ENCODE measurements at places on chromosomes 4 and X. TPM values are rescaled to one million over a fixed set of nuclear protein-coding genes. Genes with fewer than 3 reads are reported as not detected.

Gene RBM46
- 0.54 TPM for total RNA-seq

Gene OTC
- total RNA-seq: not detected

Gene USP17L24
- not detected for total RNA-seq

Gene GPRASP2
- 19.1 TPM for total RNA-seq

Gene EDNRA
- 3.3 TPM for total RNA-seq

GRCh38 chrX:7927259-7928167 is at the start of gene PNPLA4:
Gene PNPLA4, minus strand, starts transcription at chrX:7927413. Its CDS starts 1,294 bp downstream, at chrX:7926119.
- H3K4me3 ChIP-seq: peak within 1 kb of the TSS; percentile 71
- no peaks in the 10 kb centered on the region for H3K36me3 ChIP-seq
- peak within 1 kb of the TSS; percentile 85 for H3K27ac ChIP-seq
- peak; percentile 49 for DNase-seq

GRCh38 chr4:123731035-123731434 is 334.4 kb downstream of the SPRY1 start:
- DNase-seq: no peak
- no peak overlapping the region for H3K27ac ChIP-seq
- no peaks in the 10 kb centered on the region for H3K27me3 ChIP-seq
- no peaks in the 10 kb centered on the region for H3K4me1 ChIP-seq
- no peaks in the 10 kb centered on the region for H3K36me3 ChIP-seq
- no peak overlapping the region for H3K4me3 ChIP-seq

GRCh38 chrX:42934020-42934726 is 156.2 kb upstream of the PPP1R2C start:
- H3K27ac ChIP-seq: no peak overlapping the region
- H3K36me3 ChIP-seq: no peaks in the 10 kb centered on the region
- H3K4me1 ChIP-seq: no peaks in the 10 kb centered on the region
- H3K27me3 ChIP-seq: no peaks in the 10 kb centered on the region
- DNase-seq: no peak

- H3K4me3 ChIP-seq: no peak overlapping the region
- H3K36me3 ChIP-seq: no peaks in the 10 kb centered on the region
- no peak for DNase-seq
Observed at GRCh38 chr4:158821228-158821971, 52.6 kb downstream of the FNIP2 start.

GRCh38 chr4:5050520-5051277 is 581 bp upstream of the STK32B start:
- peaks cover 20% of the 10 kb centered on the region for H3K27me3 ChIP-seq
- DNase-seq: peak; percentile 82
- no peak overlapping the region for H3K27ac ChIP-seq

- no peak for DNase-seq
- H3K36me3 ChIP-seq: no peaks in the 10 kb centered on the region
- no peak overlapping the region for H3K27ac ChIP-seq
- H3K27me3 ChIP-seq: no peaks in the 10 kb centered on the region
- H3K4me1 ChIP-seq: no peaks in the 10 kb centered on the region
Observed at GRCh38 chrX:54675762-54676161, 122.3 kb downstream of the ITIH6 start.

- no peaks in the 10 kb centered on the region for H3K36me3 ChIP-seq
- H3K4me1 ChIP-seq: no peaks in the 10 kb centered on the region
- H3K4me3 ChIP-seq: no peak overlapping the region
- no peak overlapping the region for H3K27ac ChIP-seq
- no peak for DNase-seq
- H3K27me3 ChIP-seq: no peaks in the 10 kb centered on the region
Observed at GRCh38 chr4:186058253-186058979, 10.5 kb upstream of the TLR3 start.

DNA sequence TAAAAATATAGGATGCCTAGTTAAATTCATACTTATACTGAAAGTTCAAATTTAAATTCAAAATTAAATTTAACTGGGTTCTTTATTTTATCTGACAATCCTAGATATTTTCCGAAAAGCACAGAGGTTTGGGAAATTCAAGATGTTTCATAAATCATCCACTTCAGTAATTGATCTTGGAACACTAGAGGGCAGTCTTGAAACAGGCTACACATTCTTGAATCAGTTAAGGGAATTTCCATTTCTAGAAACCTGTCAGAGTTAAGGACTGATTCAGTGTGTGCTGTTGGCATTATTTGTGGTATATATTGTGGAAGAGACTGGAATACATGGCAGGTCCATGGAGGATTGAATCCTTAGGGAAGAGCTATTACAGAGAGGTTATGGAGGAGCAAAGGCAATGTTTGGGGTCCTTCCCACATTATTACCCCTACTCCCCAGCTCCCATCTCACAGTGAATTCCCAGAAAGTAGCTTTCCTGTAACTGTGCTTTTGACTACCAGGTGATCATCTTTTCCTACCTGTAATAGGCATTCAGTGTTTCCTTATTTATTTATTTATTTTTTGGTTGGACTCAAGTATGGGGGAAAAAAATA is 92.9 kb downstream of the EGF start:
- H3K4me3 ChIP-seq: no peak overlapping the region
- H3K27me3 ChIP-seq: no peaks in the 10 kb centered on the region
- H3K4me1 ChIP-seq: no peaks in the 10 kb centered on the region
- no peaks in the 10 kb centered on the region for H3K36me3 ChIP-seq

DNA sequence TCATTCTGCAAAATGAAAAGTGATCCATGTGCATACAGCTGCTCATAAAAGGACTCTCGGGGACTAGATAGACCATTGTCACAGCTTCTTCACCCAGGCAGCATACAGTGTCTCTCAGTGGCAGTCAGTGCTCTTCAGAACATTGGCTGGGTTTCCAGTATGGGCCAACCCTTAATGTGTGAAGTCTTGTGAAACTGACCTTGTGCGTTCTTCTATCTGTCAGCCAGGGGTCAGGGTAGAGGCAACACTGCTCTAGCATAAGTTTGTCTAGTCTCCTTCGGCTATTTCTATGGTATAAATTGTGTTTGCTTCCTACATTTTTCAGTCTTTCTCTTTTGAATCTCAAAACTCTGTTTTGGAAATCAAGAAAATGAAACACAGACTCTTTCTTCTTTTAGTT is 37.0 kb upstream of the SMIM31 start:
- no peak overlapping the region for H3K27ac ChIP-seq
- H3K27me3 ChIP-seq: no peaks in the 10 kb centered on the region
- H3K4me1 ChIP-seq: no peaks in the 10 kb centered on the region
- H3K4me3 ChIP-seq: no peak overlapping the region
- H3K36me3 ChIP-seq: no peaks in the 10 kb centered on the region
- DNase-seq: no peak

DNA sequence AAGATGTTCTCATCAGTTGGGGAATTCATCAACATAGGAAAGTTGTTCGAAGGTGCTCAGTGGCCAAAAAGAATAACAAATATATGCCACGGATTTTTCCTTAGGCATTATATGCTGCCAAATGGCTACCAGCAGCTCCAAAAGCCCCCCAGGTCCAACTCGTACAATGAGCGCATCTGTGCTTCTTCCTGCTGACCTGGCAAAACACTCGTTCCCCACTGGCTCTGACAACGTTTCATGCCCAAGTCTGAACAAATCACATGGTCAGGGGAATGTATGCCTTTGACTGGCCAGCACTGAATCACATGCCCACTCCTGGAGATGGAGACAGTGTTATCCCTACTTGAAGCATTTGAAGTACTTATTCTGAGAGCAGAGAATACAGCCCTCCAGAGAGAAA is 59.9 kb upstream of the SPP1 start:
- H3K27ac ChIP-seq: no peak overlapping the region
- no peak overlapping the region for H3K4me3 ChIP-seq
- no peak for DNase-seq

DNA sequence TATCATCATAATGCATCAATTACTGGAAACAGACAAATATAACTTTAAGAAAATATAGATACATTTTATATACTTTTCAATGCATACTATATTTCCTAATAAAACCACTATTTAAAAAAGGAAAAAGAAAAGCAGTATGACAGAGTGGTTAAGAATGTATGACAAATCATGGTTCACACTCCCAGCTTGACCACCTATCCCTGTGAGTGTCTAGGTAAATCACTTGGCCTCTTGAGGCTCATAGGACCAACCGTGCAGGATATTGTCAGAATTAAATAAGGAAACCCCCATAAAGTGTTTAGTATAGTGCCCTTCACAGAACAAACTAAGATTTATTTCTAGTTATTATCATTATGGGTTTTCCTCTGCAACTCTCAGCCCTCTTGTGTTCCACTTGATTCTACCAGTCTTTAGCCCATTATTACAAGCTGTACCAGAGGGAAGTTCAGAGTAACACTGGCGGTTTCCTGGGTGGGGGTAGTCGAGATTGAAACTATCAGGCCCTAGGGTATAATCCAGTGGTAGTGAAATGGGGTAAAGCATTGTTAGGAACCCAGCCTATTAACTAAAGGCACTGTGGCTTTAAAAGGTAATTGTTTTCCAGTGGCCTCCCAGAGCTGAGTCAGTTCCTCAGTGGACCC is 55.5 kb upstream of the PAK3 start:
- no peak for DNase-seq
- no peak overlapping the region for H3K4me3 ChIP-seq
- H3K27me3 ChIP-seq: no peaks in the 10 kb centered on the region
- no peaks in the 10 kb centered on the region for H3K4me1 ChIP-seq
- no peak overlapping the region for H3K27ac ChIP-seq

GRCh38 chr4:6372649-6373525 is 99.5 kb downstream of the PPP2R2C start:
- H3K27ac ChIP-seq: no peak overlapping the region
- H3K36me3 ChIP-seq: no peaks in the 10 kb centered on the region
- peaks cover 5% of the 10 kb centered on the region for H3K4me1 ChIP-seq
- DNase-seq: no peak
- H3K27me3 ChIP-seq: no peaks in the 10 kb centered on the region
